ENCODE measurements at places on chromosomes 6 and 20.

GRCh38 chr6:53627391-53628218 lies 38.0 kb downstream of the KLHL31 start:
- DNase-seq, result no peak

DNA sequence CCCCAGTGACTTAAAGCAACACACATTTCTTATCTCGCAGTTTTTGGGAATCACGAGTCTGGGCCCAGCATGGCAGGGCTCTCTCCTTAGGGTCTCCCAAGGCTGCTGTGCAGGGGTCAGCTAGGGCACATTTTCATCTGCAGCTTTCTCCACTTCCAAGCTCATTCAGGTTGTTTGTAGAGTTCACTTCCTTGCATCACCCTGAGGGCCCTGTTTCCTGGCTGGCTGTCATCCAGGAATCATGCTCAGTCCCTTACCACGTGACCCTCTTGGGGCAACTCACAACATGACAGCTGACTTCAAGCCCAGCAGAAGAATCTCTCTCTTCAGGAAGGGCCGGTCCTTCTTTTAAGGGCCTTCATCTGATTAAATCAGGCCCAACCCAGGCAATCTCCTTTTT lies 21.3 kb downstream of the SNAP25 start:
- no peak for DNase-seq

GRCh38 chr6:99605074-99605734 lies 1.4 kb upstream of the PRDM13 start:
- DNase-seq, result no peak

- no peak for DNase-seq
Measured at GRCh38 chr6:139343052-139343750, 31.2 kb downstream of the CITED2 start.

- DNase-seq, result no peak
Measured at GRCh38 chr6:45488889-45489288, 111.2 kb upstream of the SUPT3H start.
